ENCODE measurements at places on chromosomes 12 and 14. TPM values are rescaled to one million over a fixed set of nuclear protein-coding genes. Genes with fewer than 3 reads are reported as not detected.

Gene TAS2R31
- total RNA-seq = 0.96 TPM

Gene LRRC43
- total RNA-seq = 0.78 TPM

Gene ANO4
- not detected for total RNA-seq

Gene FGF6
- not detected for total RNA-seq

Gene IL31
- not detected for total RNA-seq

Gene FERMT2
- total RNA-seq = 120 TPM

Gene C1S
- total RNA-seq = 151 TPM

Gene GUCY2C
- total RNA-seq = 0.15 TPM

Gene FOXG1
- not detected for total RNA-seq

Gene CRACR2A
- 4.8 TPM for total RNA-seq

Gene ESPL1
- total RNA-seq = 0.66 TPM

Gene EID3
- total RNA-seq = 1.3 TPM

Gene IFNG-AS1
- total RNA-seq = not detected

Gene RNASE11
- not detected for total RNA-seq

Gene DBX2
- not detected for total RNA-seq

Gene FLVCR2
- total RNA-seq = 3.8 TPM

Gene GALNT16
- 77.9 TPM for total RNA-seq

Gene STYK1
- 1.2 TPM for total RNA-seq

Gene AQP6
- not detected for total RNA-seq
